ENCODE measurements at places on chromosomes 7 and 10.

- DNase-seq, result no peak
Observed at GRCh38 chr7:147584771-147585193, 1005.8 kb upstream of the C7orf33 start.

- DNase-seq, result no peak
Observed at GRCh38 chr7:45681596-45682357, 107.6 kb downstream of the ADCY1 start.

GRCh38 chr7:47288060-47288459 is 293.9 kb downstream of the TNS3 start:
- no peak for DNase-seq

DNA sequence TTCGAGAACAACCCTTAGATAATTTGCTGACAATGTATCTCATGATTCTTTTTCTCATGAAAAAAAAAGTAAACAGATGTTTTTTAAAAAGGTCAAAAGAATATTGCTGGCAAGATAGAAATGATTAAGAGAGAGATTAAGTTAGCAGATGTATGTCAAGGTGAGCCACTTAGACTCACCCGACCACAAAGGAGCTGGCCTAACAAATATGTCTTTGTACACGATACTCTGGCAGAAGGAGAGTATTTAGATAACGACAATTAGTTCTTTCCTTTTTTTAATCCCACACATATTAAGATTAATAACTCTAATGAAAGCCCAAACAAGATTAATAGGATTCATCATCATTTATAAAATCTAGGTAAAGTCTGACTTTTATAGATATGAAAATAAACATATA is 156.7 kb downstream of the RAPGEF5 start:
- DNase-seq, result no peak
